Ascending aorta (tissue), 2 donors: ENCODE measurements at places on chromosomes 7 and 10. TPM values are rescaled to one million over a fixed set of nuclear protein-coding genes. Genes with fewer than 3 reads are reported as not detected.

DNA sequence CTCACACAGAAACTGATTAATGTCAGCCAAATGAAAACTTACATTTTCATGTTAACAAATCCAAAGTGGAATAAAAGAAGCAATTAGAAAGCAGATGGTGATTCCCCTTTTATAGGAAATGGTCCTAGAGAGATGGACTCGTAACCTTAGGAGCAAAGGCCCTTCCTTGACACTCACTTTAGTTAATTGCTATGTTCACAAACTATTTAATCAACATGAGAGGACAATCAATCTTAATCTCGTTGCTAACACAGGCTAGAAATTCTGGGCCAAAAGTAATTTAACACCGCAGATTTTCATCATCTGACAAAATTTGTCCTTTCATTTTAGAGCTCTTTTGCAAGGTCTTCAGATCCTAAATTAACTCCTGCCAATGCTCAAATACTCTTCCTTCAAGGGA lies 64.0 kb upstream of the DNAJB12 start:
- DNase-seq: no peak
- no peaks in the 10 kb centered on the region for H3K4me1 ChIP-seq
- no peak overlapping the region for H3K27ac ChIP-seq

DNA sequence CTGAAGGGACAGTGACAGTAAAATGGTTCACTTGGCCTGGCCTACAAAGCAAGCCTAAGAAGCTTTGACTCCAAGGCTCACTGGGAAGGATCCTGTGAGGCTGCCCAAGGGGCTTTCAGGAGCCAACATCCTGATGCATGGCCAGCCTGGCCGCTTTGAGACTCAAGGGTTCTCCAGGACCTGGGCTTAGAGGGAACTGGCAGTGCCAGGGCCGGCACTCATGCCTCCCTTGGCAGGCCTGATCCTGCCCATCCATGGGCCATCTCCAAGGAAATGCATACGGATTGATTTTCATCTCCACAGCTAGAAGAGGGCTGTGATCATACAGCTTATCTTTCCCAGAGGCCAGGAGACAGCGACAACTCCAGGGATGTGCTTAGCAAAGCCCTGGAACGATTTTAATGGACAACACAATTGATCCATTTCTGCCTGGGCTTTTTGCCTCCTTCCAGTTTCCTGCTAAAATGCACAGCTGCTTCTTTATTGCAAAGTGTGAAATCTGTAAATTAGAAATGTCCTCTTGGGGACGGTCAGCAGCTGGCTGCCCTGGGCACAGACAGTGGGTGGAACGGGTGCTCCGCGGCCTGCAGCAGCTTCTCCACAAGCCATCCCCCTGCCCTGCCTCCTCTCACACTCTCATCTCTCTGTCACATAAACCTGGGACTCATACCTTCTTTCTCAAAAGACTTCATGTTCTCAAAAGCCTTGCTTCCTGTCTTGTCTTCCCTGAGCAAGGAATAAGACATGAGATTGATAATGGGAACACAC lies 288.5 kb downstream of the GRID1 start:
- H3K4me1 ChIP-seq: no peaks in the 10 kb centered on the region
- H3K27me3 ChIP-seq: no peaks in the 10 kb centered on the region
- no peak overlapping the region for H3K27ac ChIP-seq
- no peaks in the 10 kb centered on the region for H3K36me3 ChIP-seq
- H3K4me3 ChIP-seq: no peak overlapping the region

Gene ASAH2
- total RNA-seq: 0.21 TPM

GRCh38 chr10:113488186-113488585 lies 64.7 kb upstream of the HABP2 start:
- no peak overlapping the region for H3K4me3 ChIP-seq
- no peaks in the 10 kb centered on the region for H3K27me3 ChIP-seq
- DNase-seq: no peak
- peaks cover 20% of the 10 kb centered on the region for H3K4me1 ChIP-seq
- no peaks in the 10 kb centered on the region for H3K36me3 ChIP-seq

Gene ASB10
- total RNA-seq: not detected

Gene FXYD4
- total RNA-seq: not detected

Gene FAM13C
- 10.7 TPM for total RNA-seq

Gene COL17A1
- total RNA-seq: 0.64 TPM

- no peak overlapping the region for H3K27ac ChIP-seq
- H3K36me3 ChIP-seq: no peaks in the 10 kb centered on the region
- no peaks in the 10 kb centered on the region for H3K4me1 ChIP-seq
- peak overlapping the region; percentile 1 for H3K4me3 ChIP-seq
- DNase-seq: no peak
Measured at GRCh38 chr10:8043569-8044306, 10.8 kb upstream of the GATA3 start.

DNA sequence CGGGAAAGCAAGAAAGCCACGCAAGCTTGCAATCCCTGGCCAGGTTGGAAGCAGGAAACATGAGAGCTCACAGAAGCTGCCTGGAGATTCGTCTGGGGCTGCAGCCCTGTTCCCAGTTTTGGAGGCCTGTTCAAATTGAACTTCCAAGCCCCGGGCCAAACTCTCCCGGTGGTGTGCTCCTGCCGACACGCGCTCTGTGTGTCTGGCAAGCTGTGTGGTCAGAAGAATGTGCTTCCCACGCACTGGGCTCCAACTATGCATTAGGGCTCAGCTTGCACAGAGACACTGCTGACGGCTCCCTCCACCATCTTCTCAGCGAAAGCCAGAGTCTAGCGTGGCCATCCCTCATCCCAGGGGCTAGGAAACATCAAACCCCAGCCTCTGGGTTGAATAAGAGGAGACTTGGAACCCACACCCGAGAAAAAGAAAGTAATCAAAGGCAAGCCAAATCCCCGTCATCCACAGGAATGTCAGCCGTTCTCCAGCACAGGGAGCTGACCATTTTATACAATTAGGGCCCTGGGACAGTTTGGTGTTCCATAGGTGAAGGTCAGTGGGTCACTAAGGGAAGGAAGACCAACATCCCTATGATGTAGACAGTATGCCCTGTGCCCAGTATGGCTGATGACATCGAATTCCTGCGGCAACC lies 107.2 kb downstream of the FGFR2 start:
- H3K4me3 ChIP-seq: no peak overlapping the region
- peak; percentile 65 for DNase-seq
- H3K4me1 ChIP-seq: no peaks in the 10 kb centered on the region
- no peaks in the 10 kb centered on the region for H3K27me3 ChIP-seq
